Cardiac ventricle fibroblast (primary cell): ENCODE measurements at places on chromosomes 11 and 22. TPM values are rescaled to one million over a fixed set of nuclear protein-coding genes. Genes with fewer than 3 reads are reported as not detected.

NAA40 gene
- total RNA-seq: 3.1 and 7.0 TPM in 2 replicates

MRPL23 gene
- total RNA-seq: 1.9 and 2.2 TPM in 2 replicates

SHISAL1 gene
- 3.1 and 3.3 TPM in 2 replicates for total RNA-seq

GPHA2 gene
- total RNA-seq: not detected in 2 replicates

TPP1 gene
- total RNA-seq: 82.0 and 93.0 TPM in 2 replicates
